Left renal pelvis (tissue), 4 donors: ENCODE measurements at places on chromosomes 2 and 18.

DNA sequence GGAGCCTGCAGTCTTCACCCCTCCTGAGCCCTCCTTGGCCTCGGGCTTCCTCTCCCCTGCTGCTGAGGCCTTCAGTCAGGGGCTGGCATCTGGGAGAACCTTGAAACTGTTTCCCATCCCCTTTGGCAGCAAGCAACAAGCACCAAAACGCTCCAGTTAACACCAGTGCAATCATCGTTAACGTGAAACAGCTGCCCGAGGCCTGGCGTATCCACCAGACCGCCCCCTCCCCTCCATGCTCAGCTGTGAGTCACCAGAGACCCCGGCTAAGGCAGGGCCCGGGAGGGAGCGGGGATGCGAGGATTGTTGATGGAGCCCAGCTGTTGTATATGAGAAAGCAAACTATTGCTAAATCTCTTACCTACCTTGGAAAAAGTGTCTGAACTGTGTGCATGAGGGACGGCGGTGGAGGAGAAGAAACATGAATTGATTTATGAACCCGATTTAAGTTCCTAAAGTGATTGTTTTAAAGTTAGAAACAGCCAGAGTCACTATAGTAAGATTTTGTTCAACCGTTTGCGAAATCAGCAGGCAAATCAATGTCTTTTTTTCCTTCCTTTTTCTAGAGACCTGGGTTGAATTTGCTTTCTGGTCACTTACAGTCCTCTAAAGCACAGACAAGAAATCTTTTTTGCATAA is 5.2 kb downstream of the ZFP36L2 start:
- no peak for DNase-seq

- no peak for DNase-seq
Measured at GRCh38 chr2:110804915-110805314, 72.5 kb downstream of the ACOXL start.

- DNase-seq: no peak
Measured at GRCh38 chr2:196169516-196169915, 1.9 kb downstream of the STK17B start.

DNA sequence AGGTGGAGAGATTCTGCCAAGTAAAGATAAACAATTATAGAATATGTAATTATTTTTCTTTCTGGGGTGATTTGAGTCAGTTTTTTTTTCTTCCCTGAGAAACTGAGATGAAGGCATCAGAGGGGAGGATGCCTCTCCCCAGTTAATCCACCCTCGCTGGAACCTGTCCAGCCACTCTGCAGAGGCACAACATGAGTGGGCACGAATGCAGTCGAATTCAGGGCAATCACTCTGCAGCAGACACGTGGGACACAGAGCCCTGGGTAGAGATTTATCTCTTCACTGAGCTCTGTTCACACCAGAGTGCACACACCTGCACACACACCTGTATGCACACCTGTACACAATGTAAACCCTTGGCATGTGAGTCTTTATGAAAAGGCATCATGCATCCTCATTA is 154.2 kb downstream of the DCDC2C start:
- no peak for DNase-seq

GRCh38 chr2:209425471-209426071 is 1.7 kb downstream of the MAP2 start:
- no peak for DNase-seq

DNA sequence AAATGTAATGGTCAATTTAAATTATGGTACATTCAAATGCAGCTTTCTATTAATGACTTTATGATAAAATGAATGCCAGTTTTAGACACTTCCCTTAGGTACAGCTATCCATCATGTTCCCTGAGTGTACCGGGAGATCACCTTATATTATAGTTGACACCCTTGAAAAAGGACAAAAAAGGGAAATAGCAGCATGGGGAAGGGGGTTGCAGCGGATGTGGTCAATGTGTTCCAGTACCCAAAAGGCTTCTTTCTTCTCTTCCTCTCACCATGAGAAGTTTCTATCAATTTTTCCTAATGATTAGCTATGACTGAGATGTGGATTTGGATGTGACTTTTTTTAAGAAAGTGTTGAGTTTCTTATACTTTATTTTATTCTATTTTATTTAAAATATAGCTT is 154.4 kb downstream of the CCDC85A start:
- DNase-seq: no peak

- DNase-seq: no peak
Measured at GRCh38 chr2:169189132-169189531, 119.8 kb downstream of the DHRS9 start.

GRCh38 chr2:85310330-85310729 is 17.5 kb downstream of the TGOLN2 start:
- DNase-seq: no peak

DNA sequence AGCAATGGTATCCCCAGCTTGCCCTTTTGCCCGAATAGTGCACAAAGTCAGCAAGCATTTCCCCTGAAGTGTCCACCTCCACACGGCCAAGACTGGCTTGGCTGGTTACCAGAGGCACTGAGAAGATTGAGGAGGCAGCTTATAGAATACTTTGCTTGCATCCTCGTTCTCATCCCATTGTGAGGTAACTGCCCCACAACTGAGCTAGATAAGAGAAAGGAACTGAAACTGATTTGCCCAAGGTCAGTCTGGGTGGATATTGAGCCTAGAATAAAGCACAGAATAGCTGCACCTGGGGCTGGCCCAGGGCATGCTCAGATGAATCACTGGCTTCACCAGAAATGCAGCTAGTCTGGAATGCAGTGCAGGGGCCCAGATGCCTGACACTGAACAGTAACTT is 32.7 kb upstream of the MAP4K3 start:
- no peak for DNase-seq

DNA sequence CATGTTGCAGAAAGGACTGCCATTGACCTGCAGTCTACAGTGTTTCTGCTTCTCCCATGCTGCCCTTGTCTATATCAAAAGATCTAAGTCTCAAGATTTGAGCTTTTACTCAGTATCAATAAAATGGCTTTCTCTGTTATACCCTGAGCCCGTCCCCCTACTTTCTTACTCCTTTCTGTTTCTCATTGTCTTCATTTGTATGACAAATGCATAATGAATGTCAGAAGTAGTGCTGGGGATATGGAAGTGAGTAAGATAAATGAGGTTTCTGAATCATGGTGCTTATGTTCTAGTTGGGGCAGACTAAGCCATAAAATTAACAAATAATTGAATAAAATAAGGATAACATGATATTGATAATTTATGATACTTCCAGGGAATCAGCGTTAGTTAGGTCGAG is 128.6 kb downstream of the PARD3B start:
- no peak for DNase-seq

GRCh38 chr2:152176113-152176714 is 651 bp upstream of the STAM2 start:
- no peak for DNase-seq

DNA sequence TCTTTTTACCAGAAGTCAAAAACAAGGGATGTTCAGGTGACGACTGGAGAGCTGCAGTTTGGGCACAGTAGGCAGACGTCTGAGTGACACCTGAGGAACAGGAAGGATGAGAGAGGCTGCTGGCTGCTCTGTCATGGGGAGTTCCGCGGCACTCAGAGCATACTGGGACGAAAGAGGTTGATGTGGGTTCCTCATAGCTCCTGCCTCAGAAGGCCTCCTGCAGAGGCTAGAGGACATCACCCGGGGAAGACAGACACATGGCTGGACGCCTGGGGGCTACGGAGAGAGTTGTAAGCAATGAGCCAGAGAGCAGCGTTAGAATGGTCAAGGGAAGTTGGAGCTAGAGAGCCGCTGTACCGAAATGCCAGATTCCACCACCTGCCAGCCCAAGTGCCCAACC is 45.1 kb upstream of the GLI2 start:
- no peak for DNase-seq

GRCh38 chr2:99666256-99666655 is 176.4 kb upstream of the REV1 start:
- DNase-seq: no peak

GRCh38 chr18:62576845-62577512 is 54.2 kb downstream of the ZCCHC2 start:
- no peak for DNase-seq

DNA sequence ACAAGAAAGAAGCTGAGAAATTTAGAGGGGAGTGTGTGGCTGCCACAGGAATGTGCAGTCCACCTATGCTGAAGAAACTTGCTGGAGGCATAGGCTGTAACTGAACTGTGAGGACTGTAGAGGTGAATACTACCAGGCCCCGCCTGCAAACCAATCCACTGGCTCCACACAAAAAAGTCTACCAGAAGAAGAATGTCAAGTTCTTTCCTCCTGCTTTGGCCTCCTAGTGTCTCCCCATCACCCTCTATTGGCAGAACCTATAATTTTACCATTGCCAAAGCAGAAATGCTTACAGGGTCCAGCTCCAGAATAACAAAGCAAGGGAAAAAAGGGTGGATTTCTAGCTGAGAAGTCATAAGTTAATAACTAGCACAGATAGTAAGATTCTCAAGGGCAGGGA is 5.9 kb upstream of the ATP5MC3 start:
- no peak for DNase-seq

DNA sequence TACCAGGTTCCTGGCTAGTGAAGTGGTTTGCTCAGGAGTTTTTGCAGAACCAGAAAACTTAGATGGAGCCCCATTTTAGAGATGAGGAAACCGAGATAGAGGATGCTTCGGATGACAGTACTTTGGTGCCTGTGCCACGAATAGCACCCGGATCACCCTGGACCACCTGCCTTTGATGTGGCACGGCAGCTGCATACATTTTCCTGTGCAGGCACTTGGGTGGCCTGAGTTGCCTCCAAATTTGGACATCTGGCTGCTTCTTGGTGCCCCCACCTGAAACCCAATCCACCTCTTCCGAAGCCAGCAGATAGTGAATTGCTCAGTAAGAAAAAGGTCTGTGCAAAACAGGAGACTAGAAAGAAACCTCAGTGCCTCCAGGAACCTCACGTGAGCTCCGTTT is 140.6 kb upstream of the ID2 start:
- DNase-seq: no peak

DNA sequence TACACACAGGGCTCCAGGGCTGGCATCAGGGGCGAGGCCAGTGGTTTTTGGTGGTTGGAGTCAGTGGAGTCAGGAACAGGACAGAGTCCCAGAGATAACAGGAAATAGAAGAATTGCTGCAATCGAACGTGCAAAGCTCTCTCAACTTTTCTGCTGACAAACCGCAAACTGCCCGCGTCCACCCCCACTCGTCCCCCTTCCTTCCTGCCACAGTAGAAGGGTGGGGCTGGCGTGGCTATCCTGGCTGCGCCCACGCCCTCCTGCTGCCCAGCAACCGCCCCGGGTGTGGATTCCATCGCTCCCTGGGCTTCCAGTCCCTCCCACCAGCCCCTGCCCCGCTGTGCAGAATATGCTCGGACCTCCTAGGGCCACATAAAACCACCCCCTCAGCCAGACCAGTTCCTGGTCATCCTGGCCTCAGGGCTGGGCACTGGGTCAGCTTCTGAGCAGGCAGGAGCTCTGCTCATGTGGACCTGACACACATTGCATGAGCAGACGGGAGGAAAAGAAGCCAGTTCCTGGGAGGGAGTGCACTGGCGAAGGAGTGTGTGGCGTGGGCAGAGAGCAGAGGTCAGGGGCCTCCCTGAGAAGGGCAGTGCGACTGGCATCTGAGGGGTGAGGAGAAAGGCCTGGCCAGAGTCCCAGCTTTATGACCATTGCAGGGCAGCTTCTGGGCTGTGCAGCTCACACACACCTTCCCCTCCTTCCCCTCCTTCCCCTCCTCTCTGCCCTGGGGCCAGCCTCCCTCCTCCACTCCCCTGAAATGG is 85.4 kb upstream of the ATG16L1 start:
- DNase-seq: no peak

DNA sequence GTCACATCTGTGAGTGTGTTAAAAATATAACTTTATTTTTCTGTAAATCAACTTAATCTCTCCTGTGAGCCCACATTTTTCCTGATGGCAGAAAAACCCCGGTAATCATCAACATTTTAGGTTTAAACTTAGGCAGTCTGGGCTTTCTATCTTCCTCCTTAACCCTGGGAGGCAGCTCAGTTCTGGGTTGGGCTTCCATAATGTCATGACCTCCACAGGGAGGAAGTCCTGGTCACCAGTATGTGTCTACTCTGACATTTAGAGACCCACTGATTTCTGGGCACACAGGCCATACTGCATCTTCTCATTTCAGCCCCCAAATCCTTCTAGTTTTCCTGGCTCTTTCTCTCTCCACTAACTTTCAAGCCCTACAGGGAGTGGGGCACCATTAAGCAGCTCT is 181.2 kb downstream of the DYSF start:
- no peak for DNase-seq

DNA sequence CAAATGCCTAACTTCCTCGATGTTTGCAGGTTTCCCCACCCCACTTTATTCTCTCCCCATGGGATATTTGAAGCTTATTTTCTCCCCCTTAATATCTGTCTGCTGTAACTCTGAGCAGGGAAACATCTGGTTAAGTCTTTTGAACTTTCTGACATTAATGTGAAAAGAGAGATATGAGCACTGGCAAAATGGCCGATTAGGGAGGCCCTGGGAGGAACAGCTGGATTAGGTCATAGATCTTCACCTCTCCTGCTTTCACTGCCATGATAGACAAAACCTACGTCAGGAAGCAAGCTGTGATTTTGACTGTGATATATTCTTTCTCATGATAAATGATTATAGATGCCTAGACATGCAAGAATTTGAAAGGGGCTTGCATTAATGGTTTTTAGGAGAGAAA is 43.6 kb downstream of the LYPD6B start:
- no peak for DNase-seq

DNA sequence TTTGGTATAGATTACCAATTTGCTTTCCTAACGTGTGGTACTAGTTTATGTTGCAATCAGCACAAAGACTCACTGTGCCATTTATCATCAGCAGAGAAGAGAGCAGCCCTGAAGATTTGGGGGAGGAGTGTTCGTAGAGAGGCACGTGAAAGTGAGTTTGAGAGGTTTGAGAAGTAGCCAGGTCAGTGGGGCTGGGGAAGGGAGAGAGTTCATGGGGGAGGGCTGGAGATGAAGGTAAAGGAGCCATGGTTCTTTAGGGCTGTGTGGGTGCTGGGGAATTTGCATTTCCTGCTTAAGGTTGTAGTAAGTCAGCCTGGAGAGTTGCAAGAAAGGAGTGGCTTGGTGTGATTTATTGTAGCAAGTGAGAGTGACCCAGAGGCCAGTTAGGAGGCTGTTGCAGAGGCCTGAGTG is 172.1 kb downstream of the NEDD4L start:
- no peak for DNase-seq

DNA sequence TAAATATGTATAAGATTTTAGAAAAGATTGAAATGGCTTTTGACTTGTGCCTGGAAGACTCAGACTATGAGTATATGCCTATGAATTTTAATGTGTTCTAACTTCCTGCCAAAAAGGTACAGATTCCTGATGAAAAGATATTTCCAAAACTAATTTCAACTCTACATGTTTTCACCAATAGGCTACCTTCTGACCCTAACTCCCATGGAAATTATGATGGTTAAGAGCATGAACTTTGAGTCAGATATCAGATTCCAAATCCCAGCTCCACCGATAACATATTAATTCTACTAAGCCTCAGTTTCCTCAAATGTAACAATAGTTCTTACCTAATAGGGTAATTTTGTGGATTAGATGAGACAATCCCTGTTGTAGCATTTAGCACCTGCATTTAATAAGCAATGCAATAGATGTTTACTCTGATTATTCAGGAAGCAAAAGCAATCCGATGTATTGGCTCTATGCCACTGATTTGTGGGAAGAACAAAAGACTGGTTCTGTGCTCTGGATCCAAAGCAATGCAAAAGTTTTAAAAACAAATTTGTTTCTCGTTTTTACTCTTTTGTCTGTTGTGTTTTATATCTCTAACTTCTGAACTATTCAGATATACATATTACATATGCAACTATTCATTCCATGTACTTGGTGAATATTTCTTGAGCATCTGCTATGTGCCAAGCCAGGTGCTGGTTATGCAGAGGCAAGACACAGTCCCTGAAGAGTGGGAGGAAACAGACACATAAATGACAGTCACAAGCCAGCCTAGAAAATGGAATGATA is 115.4 kb downstream of the GATA6 start:
- DNase-seq: no peak

GRCh38 chr2:32810909-32811495 is 135.8 kb upstream of the LTBP1 start:
- DNase-seq: no peak
